ENCODE measurements at places on chromosomes 16 and 17.

GRCh38 chr17:39926588-39927100, 757 bp downstream of the ORMDL3 start:
- peak; percentile 77 for DNase-seq

GRCh38 chr16:47571049-47571448, 109.9 kb downstream of the PHKB start:
- DNase-seq = no peak

DNA sequence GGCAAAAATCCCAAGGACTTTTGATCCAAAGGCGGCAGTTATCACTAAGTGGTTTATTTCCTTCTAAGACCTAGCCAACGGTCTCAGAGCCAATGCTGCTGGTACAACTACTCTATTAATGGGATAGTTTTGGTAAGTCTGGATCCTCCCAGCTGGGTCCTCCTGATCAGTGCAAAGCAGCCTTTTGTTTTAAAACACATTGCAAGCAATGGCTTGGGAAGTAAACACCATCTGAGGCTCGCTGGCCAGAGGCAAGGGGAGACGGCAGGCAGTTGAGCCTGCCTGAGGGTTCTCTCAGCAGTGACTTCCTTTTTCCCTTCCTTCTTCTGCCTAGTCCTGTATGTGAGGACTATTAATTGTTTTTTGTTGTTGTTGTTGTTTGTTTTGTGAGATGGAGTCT, 1.6 kb upstream of the SLC5A10 start:
- no peak for DNase-seq

DNA sequence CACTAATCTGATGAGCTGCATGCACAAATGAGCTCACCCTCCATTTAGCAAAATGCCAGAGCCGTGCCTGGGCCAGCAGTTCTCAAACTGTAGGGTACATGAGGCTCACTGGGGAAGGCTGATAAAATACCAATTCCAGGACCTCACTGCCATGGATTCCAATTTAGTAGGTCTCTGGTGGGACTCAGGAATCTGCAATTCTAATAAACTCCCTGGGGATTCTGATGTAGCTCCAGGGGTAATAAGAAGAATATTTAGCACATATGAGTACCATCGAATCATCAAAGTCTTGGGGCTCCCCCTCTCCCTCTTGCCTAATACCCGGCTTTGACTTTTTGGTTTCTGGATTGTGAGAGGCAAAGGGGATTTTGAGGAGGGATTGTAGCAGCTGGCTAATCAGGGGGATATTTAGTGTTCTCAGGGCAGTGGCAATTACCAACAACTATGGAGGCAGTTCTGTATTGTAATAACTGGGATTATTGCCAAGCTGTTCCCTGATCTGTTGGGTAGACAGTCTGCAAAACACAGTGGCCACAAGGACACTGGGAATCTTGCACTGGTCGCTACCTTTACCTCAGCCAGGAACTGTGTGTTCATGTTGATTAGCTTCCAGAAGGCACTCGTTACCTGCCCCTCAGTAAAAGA, 140.4 kb downstream of the SHISA9 start:
- DNase-seq = no peak

DNA sequence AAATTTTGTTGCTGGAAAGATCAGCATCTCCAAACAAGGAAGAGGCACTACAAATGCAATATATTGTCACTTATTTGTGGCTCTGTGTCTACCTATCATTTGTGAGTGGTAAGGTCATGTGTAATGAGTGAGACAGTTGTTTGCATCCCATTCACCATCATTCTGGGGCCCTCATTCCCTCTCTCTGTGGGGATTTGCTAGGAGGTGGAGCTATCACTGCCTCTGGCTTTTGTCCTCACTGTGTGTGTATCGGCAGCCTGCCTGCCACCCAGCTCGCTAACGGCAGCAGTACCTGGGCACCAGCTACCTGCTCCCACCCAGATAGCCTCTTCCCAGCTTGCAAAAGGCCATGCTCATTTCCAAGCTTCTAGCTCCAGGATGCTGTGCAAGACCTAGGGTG, 379.2 kb upstream of the ZFHX3 start:
- no peak for DNase-seq

DNA sequence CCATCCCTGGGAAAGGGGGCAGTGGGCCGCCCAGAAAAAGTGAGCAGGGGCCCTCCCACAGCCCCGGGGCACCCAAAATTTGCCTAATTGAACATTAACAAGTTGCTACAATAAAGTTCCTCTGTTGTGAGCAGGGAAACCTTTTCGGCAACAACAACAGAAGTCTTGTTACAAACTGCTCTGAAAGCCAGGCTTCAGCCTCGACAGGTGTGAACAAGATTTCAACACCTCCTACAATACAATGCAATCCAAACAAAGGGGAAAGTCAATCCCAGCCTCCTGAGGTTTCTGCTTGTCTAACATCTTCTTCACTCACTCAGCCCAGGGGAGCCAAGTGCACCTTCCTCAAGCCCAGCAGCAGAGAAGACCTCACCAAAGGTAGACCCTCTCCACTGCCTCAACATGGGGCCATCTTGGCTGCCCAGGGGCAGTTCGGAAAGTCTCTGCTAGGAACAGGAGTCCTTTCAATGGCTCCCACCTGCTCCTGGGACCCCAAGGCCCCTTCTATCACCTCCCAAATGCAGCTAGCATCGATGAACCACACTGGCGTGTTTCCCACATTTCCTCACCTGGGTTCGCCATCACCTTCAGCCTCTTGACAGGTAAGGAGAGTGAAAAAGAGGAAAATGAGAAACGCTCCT, 19.1 kb downstream of the ZFHX3 start:
- no peak for DNase-seq

DNA sequence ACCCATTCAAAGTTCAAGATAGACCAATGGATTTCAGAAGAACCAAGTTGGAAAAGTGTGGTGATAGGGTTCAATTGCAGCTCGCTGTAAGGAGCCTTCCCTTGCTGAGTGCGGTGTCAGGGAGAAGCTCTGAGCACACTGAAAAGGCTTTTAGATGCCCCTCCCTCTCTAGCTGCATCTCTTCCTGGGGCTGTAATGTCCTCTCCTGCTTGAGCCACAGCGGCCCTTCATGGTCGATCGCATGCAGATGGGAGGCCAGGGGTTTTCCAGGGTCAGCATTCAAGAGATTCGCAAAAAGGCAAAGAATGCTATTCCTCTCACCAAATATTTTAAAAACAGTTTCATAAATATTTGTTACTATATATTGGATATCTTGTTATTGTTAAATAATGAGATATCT, 23.7 kb downstream of the ZC3H18 start:
- no peak for DNase-seq

DNA sequence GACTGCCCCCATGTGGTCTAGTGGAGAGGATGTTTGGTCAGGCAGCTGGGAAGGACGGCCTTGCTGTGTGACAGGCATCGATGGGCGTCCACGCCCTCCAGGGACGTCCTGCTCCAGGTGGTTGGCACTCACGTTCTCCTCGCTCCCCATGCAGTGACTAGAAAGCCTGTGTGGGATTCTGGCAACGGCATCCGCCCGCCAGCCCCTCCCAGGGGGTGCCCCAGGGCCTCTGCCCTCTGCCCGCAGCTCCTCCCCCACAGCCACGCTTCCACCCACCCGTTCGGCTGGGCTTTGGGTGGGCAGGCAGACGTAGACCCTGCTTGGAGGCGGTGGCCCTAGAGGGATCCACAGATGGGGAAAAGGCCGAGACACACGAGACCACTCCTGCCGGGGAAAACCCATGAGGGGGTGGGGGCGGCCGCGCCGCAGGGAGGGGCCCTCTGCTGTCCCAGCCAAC, 4.7 kb upstream of the IL17C start:
- no peak for DNase-seq

- DNase-seq = no peak
These were observed 55.9 kb upstream of the SLC5A11 start for GRCh38 chr16:24789881-24790280.

DNA sequence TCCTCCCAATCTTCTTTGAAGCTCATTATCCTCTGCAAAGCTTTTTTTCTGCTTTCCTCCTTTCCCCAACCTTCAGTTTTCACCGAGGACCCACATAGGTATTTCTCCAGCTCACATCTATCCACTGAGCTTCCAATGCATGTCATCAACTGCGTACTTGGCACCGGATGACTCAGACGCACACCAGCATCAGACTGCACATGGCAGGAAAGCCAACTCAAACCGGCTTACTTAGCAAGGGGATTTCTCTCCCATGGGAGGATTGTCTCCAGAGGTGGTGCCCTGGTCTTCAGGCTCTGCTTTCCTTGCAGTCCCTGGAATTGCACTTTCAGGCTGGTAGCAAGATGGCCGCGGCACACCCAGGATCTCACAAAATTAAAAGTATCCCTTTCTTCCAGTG, 1.7 kb upstream of the AKTIP start:
- DNase-seq = peak; percentile 15

GRCh38 chr16:77049577-77049976, 141.4 kb upstream of the MON1B start:
- no peak for DNase-seq

DNA sequence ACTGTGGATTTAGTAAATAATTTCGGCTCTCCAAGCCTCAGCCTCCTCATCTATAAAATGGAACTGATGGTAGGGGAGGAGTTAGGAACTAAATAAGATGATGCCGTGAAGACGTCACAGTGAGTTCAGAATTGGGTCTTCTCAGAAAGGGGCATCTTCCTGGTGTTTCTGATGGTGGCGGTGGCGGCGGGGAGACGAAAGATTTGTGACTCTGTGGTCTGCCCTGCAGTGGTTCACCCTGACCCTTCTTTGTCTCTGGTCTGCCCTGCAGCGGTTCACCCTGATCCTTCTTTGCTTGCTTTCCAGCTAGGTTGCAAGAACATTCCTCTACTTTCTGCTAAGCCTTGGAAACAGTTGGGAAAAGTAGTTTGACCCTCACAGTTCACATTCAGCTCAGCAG, 34.3 kb downstream of the WFDC1 start:
- DNase-seq = no peak

GRCh38 chr17:41065829-41066624, at the start of gene KRTAP2-4:
KRTAP2-4 (minus strand) TSS chr17:41065879; CDS start chr17:41065845, 34 bp downstream.
- no peak for DNase-seq

GRCh38 chr16:29876594-29877249, 13.7 kb upstream of the CDIPT start:
- DNase-seq = no peak

- no peak for DNase-seq
These were observed 50.7 kb upstream of the USP7 start for GRCh38 chr16:9014389-9014788.

All from stimulated activated naive CD4-positive, alpha-beta T cell (primary cell).